ENCODE measurements at places on chromosomes 16 and 17.

GRCh38 chr17:75861927-75862317, 6.8 kb upstream of the WBP2 start:
- no peak for DNase-seq

GRCh38 chr16:84600343-84601229, 17.3 kb downstream of the COTL1 start:
- DNase-seq = no peak

DNA sequence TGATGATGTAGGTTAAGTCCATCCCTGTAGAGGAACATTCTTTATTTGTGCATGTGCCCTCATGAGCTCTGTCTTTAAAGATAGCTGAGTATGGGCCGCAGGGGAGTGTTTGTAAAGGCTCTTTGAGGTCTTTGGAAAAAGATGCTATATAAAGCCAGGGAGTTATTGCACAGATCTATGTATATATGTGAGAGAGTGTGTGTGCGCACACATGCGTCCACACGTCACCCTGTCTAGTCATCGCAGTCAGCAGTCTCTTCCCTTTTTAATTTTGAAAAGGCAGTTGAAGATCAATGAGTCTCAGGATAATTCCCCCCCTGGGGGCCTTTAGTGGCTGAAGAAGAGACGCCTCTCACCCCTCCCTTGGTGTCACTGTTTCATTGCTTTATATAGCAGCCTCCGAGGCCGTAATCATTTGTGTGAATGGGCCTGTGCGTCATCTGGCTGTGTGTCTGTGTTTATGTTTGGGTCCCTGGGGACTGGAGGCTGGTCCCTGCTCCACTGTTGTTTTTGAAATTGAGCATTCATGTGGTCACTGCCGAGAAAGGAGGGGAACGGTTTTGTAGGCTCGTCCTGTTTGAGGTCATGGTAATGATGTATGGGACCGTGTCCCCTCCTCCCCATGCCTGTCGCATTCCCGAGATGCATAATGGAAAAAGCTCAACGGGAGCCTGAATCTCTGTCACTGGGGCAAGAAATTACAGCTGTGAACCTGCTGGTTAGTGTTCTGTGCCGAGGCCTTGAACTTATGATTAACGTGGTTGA, 143.9 kb downstream of the SNX29 start:
- no peak for DNase-seq

GRCh38 chr16:60318486-60318885, 1584.4 kb upstream of the GOT2 start:
- no peak for DNase-seq

DNA sequence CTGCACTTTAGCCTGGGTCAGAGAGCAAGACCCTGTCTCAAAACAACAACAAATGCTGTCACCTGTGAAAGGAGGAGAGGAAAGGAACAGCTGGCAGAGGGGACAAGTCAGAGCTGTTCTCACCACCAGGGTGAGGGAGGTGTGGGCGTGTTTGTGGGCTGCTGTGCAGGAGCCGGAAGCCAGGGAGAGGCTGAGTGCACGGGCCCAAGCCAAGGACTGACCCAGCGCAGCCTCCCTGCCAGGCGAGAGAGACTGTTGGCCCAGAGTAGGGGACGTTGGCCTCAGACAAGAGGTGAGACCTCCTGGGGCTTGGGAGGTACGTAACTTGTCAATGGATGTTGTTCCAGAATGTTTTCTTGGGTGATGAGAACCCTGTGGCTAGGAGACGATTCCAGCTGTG, 10.7 kb downstream of the SPNS2 start:
- DNase-seq = peak; percentile 66

GRCh38 chr17:50563092-50563511, 2.6 kb downstream of the CACNA1G start:
- no peak for DNase-seq

GRCh38 chr16:31113121-31114120, 4.0 kb upstream of the KAT8 start:
- no peak for DNase-seq

DNA sequence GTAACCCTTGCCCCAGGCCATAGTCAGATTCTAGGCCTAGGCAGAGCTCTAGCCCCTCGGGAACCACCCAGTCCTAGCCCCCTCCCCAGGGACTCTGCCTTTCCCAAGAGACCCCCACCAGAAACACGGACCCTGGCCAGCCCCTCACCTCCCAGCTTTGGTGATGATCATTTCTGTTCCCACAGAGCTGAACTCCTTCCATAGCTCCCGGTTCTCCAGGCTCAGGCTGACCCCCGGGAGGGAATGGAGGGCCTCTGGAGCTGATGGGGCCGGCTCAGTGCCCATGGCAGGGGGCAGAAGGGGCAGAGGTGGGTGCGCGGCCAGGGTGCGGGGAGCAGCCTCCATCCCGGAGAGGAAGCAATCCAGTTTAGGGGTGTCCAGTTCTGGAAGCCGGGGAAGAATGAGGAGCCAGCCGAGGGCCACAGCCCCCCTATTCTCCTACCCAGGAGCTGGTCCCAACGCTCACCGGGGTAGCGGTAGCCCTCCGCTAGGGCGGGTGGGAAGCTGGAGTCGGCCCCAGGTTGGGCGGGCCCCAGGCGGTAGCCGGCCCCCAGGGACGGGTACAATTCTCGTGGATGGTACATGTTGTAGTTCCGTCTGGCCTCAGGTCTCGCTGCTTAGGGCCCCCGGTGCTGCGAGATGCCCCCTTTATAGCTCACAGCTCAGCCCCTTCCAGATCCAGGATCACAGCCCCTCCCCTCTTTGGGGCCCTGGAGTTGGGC, 953 bp downstream of the TBX6 start:
- DNase-seq = no peak

- peak; percentile 75 for DNase-seq
These were observed 15.0 kb downstream of the ZNF213 start for GRCh38 chr16:3149630-3150345.

- DNase-seq = no peak
These were observed 833.4 kb upstream of the GOT2 start for GRCh38 chr16:59567496-59567895.

DNA sequence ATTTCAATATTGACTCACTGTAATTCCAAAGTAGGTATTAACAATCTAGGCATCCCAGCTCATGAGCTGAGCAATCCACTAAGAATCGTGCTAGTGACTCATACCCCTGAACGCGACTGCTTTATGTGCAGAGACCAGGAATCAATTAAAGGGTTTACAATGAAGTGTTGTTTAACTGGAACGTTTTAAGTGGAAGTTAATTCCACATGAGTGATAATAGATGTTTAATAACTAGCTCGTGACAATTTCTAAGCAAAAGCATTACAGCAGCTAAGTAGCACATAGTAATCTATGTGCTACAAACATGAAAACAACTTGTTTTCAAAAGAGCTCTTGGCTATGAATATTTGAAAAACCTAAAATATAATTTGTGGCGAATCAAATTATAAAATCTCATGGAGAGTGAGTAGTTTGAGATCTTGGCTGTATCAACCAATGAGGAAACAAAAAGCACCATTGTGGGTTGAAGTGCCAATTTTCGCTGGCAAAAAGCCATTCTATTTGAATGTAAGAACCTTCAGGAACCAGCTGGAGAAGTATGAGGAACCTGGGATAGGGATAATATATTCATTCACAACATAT, 9.4 kb downstream of the GJC1 start:
- no peak for DNase-seq

GRCh38 chr16:4414187-4414917, 2.0 kb downstream of the CORO7 start:
- DNase-seq = no peak

GRCh38 chr16:27404163-27404823, 2.3 kb downstream of the IL21R start:
- DNase-seq = no peak

- DNase-seq = peak; percentile 89
These were observed 10.2 kb upstream of the CENPT start for GRCh38 chr16:67857547-67858233.

DNA sequence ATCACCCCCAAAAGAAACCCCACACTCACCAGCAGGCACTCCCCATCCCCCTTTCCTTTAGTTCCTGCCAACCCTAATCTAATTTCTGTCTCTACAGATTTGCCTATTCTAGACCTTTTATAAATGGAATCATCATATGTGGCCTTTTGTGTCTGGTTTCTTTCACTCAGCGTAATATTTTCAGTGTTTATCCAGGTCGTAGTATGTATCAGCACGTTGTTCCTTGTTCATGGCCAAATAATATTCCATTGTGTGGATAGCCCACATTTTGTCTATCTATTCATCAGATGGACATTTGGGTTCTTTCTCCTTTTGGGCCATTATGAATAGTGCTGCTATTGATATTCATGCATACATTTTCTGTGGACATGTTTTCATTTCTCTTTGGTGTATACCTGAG, 73.6 kb downstream of the OR1D5 start:
- no peak for DNase-seq

GRCh38 chr16:57892447-57893096, 78.4 kb downstream of the CNGB1 start:
- no peak for DNase-seq

DNA sequence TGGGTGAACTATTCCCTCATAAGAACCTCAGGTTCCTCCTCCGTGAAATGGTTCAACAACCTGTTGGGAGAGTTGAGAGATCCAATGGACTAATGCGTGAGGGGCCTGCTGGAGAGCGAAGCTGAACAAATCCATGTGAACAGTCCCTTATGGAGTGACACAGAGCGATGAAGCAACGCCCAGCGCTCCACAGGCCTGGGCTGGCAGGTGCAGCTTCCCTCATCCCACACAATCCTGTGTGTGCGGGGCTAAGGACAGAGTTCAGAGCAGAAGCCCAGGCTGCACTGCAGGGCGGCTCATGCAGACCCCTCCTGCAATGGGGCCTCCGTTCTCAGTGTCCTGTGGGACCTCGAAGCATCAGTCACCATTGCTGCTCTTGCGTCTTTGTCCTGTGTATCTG, 90.4 kb downstream of the KCNJ12 start:
- no peak for DNase-seq

- DNase-seq = no peak
These were observed 19.3 kb downstream of the INTS2 start for GRCh38 chr17:61908292-61909037.

- DNase-seq = no peak
These were observed 157.3 kb downstream of the CDH13 start for GRCh38 chr16:82783933-82784572.

DNA sequence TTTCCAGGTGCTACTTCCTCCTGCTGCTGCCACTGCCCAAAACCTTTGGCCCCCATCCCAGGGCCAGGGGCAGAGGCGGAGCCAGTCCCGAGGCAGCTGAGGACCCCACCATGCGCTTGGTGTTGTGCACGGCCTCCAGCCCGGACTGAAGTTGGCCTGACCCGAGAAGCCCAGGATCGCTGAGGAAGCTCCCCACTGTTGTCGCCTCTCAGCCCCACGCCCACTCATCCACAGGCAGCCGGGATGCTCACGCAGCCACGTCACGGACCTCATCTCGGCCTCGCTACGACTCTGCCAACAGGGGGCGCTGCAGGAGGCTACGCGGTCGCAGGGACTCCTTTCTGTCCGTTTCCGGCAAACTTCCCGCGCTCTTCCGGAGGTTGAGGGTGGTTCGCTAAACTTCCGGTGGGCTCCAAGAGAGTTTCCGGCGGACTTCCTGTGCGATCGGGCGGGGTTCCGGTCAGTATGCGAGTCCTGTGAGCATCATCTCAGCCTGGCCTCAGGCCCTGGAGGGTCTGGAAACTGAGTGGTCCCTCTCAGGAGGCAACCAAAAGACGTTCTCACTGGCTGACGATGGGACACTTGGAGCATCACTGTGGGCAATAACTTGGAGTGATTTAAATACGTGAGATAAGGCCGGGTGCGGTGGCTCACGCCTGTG, 12.4 kb downstream of the ZG16B start:
- peak; percentile 62 for DNase-seq

DNA sequence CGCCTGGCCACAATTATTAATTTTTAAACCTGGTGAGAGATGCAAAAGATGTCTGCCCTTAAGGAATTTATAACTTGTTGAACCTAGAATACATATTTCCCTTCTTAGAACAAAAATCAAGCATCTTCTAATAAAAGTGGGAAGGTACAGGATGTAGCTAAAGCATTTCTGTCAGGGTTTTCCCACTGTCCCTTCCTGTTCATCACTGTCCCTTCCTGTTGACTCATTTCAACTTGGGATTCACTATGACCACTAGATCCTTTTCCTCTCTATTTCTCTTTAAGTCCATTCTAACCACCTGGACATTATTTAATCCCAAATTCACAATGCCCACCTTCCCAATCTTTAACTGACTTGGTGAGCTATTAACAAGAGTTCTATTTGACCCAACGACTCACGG, 33.9 kb upstream of the CDRT4 start:
- DNase-seq = no peak
